A549 treated with Hydrocortisone at 1 μM for 4 hours (cell line): ENCODE measurements at places on chromosomes 2 and 18. TPM values are rescaled to one million over a fixed set of nuclear protein-coding genes. Genes with fewer than 3 reads are reported as not detected.

Gene INHBB
- 23.3 to 28.9 TPM (median 25.9 TPM) in 5 replicates for total RNA-seq

Gene CCDC178
- total RNA-seq: not detected in 5 replicates

Gene KCNS3
- total RNA-seq: 1.0 to 1.7 TPM (median 1.2 TPM) in 5 replicates

Gene ANTXR1
- total RNA-seq: 97.2 to 167 TPM (median 135 TPM) in 5 replicates

Gene NPHP1
- 5.9 to 8.1 TPM (median 7.0 TPM) in 5 replicates for total RNA-seq

Gene DOCK10
- 21.5 to 37.1 TPM (median 22.0 TPM) in 5 replicates for total RNA-seq

Gene NUP35
- total RNA-seq: 29.5 to 42.6 TPM (median 31.3 TPM) in 5 replicates

Gene CDCA7
- total RNA-seq: 38.4 to 49.6 TPM (median 44.6 TPM) in 5 replicates

Gene TCF23
- total RNA-seq: not detected in 5 replicates

Gene SLC1A4
- 10.0 to 11.1 TPM (median 10.5 TPM) in 5 replicates for total RNA-seq

Gene GALR1
- total RNA-seq: not detected in 5 replicates

Gene KCNJ13
- total RNA-seq: not detected in 5 replicates

Gene MLPH
- total RNA-seq: 270 to 331 TPM (median 308 TPM) in 5 replicates

Gene C2orf72
- 6.0 to 8.7 TPM (median 6.9 TPM) in 5 replicates for total RNA-seq

Gene CNDP1
- total RNA-seq: not detected in 5 replicates

Gene DYNAP
- total RNA-seq: not detected in 5 replicates

Gene IL18R1
- total RNA-seq: 1.0 to 1.4 TPM (median 1.2 TPM) in 5 replicates

Gene STON1
- 0.32 to 0.52 TPM (median 0.40 TPM) in 5 replicates for total RNA-seq

Gene ZBTB7C
- total RNA-seq: 0.18 to 0.36 TPM (median 0.26 TPM) in 5 replicates

Gene DSG4
- not detected in 5 replicates for total RNA-seq

Gene ALPI
- 0.05 TPM in 2 of 5 replicates, not detected in the others for total RNA-seq

Gene PARD3B
- 0.61 to 1.5 TPM (median 0.94 TPM) in 5 replicates for total RNA-seq

Gene RAX
- total RNA-seq: 0.05 TPM in 1 of 5 replicates, not detected in the others

Gene FAM124B
- not detected in 5 replicates for total RNA-seq
